ENCODE measurements at places on chromosomes 3 and 15. TPM values are rescaled to one million over a fixed set of nuclear protein-coding genes. Genes with fewer than 3 reads are reported as not detected.

Gene AADAC
- 0.19 TPM for polyA plus RNA-seq

Gene SUCNR1
- 0.09 TPM for polyA plus RNA-seq

Gene FOXB1
- polyA plus RNA-seq: not detected

Gene STARD5
- polyA plus RNA-seq: 4.8 TPM

Gene PIGZ
- polyA plus RNA-seq: 1.7 TPM

Gene B3GNT5
- polyA plus RNA-seq: 10.2 TPM
